ENCODE measurements at places on chromosomes 3 and 15.

DNA sequence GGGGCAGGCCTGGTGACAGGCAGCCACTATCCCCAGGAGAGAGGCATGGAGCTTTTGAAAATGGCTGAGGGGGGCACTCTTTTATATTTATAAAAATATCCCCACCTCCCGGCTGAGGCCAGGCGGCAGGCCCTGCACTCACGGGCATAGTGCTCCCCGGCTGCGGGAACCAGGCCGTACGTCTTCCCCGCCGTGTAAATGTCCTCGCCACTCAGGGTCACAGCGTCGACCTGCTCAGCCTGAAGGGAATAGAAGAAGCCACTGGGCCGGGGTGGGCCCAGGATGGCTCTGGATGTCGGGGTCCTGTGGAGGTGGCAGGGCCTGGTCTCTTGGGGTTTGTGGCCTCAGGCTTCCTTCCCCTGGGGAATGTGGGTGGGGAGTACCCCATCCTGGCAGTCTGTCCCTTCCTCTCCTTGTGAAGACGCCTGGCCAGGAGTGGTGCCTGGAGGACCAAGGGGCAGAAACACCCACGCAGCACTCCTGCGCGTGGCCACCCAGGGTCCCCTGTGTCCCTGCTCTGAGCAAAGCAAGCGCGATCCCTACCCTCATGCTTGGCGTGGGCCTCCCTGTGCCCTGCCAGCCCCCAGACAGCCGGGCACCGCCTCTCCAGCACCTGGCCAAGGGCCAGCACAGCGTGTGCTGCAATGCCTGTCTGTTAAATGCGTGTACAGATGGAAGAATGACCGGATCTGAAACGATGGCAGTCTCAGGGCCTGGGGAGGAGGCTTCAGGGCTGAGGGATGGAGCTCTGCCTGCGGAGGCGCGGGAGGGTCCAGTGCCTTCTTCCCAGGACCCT is 18.9 kb downstream of the MELTF start:
- no peak for DNase-seq

DNA sequence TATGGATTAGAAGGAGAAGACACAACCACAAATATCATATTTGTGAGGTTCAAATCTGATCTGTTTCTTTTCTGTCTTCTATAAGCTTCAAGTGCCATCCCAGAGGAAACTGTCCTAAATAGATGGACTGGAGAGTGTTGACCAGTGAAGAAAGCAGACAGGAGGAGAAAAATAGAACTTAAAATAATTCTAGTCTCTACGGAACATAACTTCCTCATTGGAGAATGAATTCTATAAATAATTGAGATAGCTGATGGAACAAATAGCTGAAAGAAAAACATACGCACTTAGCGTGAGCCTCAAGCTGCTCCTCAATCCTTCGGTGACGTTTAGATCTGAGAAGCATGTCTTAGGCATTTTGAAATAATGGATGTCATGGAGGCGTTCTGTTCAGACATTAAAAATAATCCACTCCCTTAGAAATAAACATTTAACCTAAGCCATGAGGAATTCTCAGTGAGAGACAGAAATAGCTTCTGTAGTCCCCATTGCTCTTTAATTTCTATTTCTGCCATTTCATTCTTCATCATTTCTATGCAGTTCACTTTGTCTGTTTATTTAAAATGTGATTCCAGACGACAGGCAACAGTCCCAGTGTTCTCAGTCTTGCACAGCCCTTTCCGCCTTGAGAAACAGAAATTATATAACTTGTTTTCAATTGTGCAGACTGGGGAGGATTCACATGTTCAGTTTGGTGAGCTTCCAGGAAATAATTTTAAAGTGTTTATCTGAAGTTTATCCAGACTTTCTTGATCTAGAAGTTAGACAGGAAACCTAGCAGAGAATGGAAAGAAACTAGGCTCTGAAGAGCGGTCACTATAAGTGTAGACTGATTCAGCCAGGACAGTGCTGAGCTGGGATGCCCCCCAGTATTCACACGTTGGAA is 97.3 kb downstream of the NR1D2 start:
- DNase-seq: peak; percentile 72

- no peak for DNase-seq
These were observed 77.6 kb downstream of the TOP2B start for GRCh38 chr3:25587094-25587493.

GRCh38 chr15:36390491-36390890 is 188.9 kb upstream of the CDIN1 start:
- DNase-seq: no peak

DNA sequence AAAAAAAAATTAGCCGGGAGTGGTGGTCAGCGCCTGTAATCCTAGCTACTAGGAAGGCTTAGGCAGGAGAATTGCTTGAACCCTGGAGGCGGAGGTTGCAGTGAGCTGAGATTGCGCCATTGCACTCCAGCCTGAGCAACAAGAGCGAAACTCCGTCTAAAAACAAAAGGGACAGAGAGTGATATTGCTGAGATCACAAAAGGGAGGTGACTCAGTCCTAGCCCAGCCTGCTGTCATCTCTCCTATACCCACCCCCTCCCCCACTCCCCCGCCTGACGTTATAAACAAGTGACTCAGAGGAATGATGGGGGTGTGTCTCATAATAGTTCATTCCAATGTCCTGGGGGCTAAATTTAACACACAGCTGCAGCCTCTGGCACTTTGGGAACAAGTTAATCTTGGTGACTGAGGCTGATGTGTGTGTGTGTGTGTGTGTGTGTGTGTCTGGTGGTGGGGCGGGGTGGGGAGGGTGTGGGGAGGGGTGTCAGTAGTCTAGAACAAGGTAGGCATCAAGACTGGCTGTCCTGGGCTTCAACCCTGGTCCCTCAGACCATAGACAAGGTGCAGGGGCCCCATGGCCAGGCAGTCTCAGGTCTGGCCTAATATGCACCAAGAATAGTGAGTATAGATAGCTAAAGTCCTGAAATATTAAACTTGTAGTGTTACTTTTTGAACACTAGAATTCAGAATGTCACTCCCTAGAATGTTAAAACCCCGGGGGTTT is 1.3 kb upstream of the KLHL40 start:
- DNase-seq: no peak

- DNase-seq: peak; percentile 40
These were observed 129.8 kb downstream of the NSMCE3 start for GRCh38 chr15:29139540-29140459.

DNA sequence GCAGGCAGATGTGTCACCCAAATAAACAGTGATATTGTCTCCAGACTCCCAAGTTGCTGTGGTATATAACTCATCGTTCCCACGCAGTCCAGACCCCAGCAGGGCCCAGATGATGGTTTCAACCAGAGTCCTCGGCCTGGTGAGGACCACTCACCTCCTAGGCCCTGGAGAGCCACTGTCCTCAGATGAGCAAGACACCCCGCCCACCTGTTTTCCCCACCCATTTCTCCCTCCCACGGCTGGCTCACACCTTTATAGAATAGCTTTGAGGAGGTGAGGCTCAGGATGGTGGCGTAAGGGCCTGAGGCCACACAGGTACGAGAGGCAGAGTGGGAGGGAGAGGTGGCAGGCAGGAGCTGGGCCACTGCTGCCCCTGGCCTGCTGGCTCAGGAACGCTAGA is 7.5 kb downstream of the MESP1 start:
- DNase-seq: no peak

GRCh38 chr15:68631601-68632051 is 52.8 kb downstream of the CORO2B start:
- no peak for DNase-seq

DNA sequence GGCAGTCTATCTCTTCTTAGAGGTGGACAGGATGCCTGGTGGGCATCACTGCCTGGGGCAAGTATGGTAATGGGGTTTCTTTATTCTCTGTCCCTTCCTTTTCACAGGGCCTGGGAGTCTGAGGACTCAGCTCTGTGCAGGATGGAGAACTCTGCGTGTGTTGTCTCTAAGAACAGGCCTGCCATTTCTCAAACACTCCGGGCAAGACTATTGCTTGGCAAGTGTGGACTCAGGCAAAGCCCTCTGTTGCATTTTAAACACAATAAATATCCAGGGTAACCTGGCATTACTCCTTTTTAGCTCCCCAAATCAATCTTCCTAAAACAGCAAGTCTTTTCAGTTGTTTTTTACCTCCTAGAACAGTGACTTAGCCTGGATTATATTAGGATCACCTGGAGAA is 185.1 kb upstream of the ROPN1 start:
- DNase-seq: no peak

- no peak for DNase-seq
These were observed 265.4 kb downstream of the VPS13C start for GRCh38 chr15:61794881-61795280.

GRCh38 chr15:101444015-101444414 is 45.5 kb downstream of the PCSK6 start:
- no peak for DNase-seq

All from hindlimb muscle (tissue), 1 donor.